CD4-positive, alpha-beta T cell treated with Interleukin-6 at 100 ng/mL for 8 hours (primary cell): ENCODE measurements at places on chromosomes 6 and 20.

DNA sequence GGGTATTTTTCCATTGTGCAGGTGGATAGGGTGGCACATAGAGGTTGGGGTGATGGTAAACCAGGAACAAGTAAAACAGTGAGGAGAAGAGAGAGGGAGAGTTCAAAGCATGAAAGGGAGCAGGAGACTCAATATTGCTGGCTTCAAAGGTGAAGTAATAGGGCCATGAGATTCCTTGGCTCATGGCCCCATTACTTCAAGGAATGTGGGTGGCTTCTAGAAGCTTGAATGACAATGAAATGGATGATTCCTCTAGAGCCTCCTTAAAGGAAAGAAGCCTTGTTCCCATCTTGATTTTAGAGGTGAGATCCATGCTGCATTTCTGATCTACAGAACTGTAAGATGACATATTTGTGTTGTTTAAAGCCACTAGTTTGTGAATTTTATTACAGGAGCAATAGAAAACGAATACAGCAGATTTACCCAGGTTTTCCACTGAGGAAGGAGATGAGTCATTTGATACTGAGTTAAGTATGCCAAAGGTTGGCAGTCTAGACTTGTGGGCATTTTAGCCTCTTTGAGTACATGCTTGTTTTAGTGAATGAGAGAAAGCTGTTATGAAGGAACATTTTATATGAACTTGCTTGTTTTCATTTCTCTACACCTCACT, 110.4 kb downstream of the PLCB4 start:
- no peak for DNase-seq

- DNase-seq, result peak; percentile 84
Measured at GRCh38 chr6:79076782-79077641, 1.0 kb downstream of the PHIP start.

DNA sequence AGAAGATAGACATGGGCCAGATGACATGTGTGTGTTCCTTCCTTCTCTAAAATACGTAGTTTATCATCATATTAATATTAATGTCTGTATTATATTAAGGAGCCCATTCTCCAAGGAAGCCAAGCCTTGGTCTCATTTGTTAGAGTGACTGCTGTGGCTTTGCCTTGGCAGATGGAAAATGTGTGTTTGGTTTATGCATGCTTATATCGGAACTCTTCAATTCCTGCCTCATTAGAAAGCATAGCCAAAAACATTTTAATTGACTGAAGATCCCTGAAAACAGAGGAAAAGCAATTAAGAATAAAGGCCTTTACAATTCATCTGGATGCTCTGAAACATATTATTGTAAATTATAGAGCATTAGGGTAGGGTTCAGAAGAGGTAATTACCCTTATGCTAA, 106.4 kb downstream of the COL9A1 start:
- DNase-seq, result no peak

GRCh38 chr20:36887752-36888090, 11.8 kb downstream of the TLDC2 start:
- no peak for DNase-seq

GRCh38 chr20:58646257-58646656, 4.8 kb upstream of the STX16 start:
- DNase-seq, result no peak

DNA sequence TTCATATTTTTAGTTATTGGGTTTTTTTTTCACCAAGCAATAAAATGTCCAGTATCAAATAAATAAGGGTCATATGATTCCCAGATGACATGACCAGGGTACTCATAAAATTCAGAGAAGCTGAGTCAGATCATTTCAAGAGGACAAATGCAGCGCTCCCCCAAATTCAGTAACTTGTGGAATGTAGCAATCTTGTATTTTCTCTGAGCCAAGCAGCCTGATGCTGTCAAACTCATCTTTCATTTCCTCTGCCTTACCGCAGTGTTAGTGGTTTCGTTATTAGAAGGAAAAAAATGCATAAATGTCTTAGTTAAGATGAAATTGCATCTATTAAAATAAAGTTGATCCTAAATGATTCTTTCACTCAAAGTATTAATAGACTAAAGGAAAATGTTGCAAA, 57.8 kb upstream of the EDN1 start:
- DNase-seq, result no peak

DNA sequence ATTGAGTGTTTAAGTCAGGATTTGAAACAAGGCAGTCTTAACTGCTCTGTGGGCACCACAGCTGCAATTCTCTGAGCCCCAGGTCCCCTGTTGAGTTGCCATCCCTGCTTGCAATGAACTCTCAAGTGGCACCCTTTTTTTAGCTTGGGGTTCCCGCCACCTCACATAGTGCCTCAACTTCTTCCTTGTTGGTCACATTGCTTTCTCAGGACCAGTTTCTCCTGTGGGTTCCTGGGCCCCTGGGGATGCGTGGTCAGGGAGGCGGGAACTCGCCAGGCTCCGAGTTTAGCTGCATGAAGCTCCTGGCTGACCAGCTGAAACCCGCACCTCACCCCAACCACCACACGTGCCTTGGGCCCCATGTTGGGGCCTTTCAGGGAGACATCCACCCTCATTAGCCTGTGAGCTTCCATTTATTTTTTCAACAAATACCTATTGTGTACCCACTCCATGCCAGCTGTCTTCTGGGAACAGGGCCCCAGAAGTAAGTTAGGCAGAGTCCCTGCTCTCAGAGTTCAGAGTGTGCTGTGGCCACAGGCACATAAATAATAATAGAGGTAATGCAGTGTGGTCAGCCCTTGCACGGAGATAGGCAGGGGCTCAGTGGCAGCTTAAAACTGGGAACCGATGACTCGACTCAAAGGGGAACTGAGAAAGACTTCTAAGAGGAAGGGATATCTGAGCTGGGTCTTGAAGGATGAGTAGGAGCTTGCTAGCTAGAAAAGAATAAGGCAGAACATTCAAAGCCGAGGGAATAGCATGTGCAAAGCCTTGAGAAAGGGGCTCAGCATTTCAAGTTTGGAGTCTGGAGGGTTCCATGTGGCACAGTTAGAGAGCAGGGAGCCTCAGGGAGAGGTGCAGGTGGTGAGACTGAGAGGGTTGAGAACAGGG, 33.9 kb upstream of the FAM83D start:
- no peak for DNase-seq

DNA sequence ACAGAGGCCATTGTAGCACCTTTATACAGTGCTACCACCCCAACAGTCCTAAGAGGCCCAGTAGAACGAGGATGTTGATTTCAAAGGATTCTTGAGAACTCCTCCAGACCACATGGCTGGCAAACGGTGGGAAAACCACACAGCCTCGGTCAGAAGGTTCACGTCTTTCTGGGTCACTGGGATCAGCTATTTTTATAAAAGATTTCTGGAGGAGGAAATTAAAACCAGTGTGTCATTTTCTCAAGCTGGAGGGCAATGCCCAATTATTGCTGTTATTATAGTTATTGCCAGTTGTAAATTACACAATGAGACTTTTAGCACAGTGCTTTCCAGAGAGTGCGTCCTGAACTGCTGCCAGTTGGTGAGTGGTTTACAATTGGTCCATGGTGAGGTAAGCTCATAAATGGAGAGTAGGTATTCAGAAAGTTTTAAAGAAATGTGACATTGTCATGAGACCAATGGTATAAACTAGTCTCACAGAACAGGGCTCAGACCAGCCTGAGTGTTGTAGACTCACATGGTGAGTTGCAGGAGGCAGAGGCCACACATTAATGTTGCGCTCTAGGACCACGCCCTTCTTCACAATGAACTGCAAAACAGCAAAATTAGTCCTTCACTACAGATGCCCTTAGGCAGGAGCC, 8.4 kb upstream of the PPP1R14C start:
- no peak for DNase-seq

GRCh38 chr6:31836474-31837368, 9.2 kb downstream of the HSPA1B start:
- no peak for DNase-seq

DNA sequence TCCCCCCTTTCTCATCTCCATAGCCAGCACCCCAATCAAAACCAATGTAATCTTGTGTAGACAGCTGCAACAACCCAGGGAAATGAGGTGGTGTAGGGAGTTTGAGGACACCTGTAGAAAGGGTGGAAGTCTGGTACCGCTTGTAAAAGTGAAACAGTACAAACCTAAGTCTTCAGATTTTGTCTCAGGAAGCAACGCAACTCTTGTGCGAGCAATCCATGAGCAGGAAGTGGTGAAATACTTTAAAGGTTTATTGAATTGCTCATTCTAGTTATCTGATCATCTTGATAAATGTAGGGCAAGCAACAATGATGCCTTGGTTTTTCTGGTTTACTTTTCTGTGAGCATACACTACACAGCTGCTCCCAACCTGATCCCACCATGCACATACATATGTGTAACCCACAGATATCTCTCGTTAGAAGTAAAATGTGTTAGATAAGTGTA, 71.1 kb upstream of the THEMIS start:
- DNase-seq, result peak; percentile 78
